ENCODE measurements at places on chromosomes 3 and 15.

- no peak for DNase-seq
Measured at GRCh38 chr3:41299036-41299435, 99.7 kb downstream of the CTNNB1 start.

DNA sequence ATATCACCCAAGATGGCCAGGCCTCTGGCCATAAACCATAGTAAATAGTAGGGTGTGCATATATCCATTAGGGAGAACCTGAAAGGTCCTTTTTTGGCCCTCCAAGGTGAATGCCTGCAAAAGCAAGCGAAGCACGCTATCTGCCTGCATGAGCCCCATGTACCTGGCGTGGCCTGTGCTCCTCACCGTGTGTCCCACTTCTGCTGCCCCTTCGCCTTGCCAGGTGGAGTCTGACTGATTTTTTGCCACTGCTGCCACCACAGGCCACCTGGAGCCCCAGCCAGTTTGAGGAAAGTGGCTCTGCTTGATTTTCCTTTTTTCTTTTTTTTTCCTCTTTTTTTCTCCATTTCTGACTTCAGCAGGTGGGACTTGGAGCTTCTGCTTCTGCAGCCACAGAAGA is 139.7 kb downstream of the SNRPN start:
- no peak for DNase-seq

DNA sequence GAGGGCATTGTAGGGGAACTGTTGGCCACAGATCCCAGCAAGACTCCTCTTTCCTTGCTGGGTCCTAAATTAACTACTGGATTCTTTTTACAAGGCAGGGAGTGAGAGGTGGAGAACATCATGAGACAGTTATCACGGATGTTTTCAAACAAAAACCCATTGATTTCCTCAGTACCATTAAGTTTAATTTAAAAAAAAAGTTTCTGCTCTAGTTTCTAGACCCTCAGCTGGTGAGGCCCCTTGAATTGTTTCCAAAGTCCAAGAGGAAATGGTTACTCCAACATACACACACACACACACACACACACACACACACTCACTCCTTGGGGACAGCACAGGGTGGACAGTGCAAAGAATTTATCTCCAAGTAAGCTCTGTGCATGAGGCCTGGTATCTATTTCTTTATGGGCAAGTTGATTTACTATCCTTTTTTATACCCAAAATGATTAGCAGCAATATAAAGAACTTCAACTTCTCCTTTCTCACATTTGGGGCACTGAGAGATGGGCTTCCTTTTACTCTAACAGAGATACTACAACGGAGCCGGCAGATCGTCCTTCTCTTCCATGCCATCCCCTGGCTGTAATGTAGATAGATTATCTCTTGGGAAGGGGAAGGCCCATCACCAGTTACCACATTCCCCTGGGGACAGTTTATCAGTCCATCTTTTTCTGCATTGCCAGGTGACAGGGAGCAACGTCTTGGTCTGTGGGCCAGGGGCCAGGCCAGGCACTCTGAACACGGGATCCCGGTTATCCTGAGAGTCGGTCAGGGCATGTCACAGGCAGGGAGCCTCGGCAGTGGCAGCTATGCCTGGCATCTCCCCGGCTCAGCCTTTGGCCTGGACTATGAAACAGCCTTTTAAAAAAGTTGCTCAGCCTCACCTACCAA is 54.7 kb downstream of the CORO2B start:
- DNase-seq, result no peak

DNA sequence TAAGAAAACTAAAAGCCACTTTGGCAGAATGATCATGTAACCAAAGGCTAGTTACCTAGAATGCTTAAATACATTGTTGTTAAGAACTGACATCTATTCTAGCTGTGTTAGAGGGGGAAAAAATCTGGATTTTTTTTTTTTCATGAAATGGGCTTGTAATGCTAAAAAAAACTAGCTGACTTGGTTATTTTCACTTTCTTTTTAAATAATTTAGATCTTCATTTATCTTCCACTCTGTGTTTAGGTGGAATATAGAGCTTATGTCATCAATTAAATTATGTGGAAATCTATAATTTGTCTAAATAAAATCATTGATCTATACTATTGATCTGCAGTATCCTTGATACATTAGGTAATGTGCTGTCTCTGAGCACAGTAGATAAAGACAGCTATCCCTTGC is 217.4 kb downstream of the TCF12 start:
- no peak for DNase-seq

DNA sequence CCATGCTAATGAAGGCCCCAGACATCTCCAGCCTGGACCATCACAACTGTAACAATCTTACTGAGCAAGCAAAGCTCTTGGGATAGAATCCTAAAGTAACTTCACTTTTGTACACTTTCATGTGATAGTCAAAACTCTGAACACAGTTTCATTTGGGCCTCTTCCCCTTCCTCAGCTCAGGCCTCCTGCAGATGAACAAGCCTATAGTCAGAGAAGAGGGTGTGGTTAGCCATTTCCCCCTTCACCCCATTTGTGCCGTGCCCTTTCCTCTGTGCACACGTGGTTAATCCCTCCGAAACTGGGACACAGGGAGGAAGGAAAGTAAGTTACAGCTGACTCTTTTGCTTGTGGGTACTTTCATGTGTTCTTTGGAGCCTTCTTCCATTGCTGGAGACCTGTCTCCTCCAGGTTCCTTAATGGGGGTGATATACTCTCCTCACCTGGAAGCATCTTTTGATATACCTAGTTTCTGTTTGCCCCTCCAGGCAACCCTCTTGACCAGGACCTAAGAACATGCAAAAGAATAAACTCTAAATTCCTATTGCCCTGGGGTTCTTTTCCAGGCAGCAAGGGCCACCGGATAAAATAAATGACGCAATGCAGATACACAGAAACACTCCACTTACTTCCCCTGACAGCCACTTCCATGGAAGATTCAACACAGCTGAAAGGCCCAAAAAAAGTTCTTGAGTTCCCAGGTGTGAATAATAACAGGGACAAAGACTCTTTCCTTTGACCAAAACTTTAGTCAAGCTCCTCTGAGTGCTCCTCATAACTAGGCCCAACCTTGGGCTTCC is 29.6 kb upstream of the CSTA start:
- no peak for DNase-seq

GRCh38 chr3:50390508-50391224 is 31.3 kb upstream of the TMEM115 start:
- DNase-seq, result peak; percentile 8

- no peak for DNase-seq
Measured at GRCh38 chr3:66450390-66451022, 50.3 kb downstream of the LRIG1 start.

- no peak for DNase-seq
Measured at GRCh38 chr3:106811376-106811775, 565.9 kb upstream of the CCDC54 start.

DNA sequence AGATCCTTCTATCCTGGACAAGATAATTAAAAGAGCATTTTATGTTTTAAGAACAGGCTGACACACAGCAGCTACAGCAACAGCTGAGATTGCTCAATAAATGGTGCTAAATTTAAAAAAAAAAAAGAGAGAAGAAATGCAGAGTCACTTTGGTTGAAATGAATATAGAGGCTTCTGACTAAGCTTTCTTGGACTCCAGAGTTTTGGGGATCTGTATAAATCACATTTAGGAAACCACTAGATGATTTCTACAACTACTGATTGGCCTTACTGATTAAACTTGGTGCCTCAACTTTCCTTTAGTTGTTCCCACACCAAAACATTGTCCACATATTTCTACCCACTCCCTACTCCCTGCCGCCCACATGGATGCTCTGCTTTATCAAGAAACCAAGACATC is 132.9 kb upstream of the ZBTB20 start:
- DNase-seq, result no peak

GRCh38 chr15:100426937-100427336 is 85.2 kb upstream of the ADAMTS17 start:
- DNase-seq, result no peak

DNA sequence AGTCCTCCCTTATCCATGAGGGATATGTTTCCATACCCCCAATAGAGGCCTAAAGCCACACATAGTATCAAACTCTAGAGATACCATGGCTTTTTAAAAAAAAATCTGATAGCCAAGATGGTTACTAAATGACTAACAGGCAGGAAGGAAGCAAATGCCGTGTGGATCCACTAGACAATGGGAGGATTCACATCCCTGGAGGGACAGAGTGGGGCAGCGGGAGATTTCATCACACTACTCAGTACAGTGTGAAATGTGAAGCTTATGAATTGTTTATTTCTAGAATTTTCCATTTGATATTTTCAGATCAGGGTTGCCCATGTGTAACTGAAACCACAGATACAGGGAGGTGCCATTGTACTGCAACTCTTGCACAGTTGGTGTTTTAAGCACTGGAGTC is 826.6 kb downstream of the SQOR start:
- DNase-seq, result no peak

DNA sequence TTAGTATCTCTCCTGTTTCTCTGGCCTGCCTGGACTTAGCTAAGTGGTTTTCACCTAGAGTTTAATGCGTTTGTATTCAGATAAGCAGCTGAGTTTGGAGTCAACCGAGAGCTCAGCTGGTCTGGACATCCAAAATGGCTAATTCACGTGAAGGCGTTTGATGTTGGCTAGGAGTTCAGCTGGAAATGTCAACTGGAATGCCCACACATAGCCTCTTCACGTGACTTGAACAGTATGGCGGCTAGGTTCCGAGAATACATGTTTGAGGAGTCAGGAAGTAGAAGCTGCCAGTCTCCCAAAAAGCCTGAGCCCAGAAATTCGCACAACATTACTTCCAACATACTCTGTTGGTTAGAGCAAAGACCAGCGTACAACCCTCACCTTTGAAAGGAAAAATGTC is 2.2 kb downstream of the USP8 start:
- no peak for DNase-seq

GRCh38 chr15:38652183-38652794 is 87.7 kb upstream of the RASGRP1 start:
- DNase-seq, result no peak

DNA sequence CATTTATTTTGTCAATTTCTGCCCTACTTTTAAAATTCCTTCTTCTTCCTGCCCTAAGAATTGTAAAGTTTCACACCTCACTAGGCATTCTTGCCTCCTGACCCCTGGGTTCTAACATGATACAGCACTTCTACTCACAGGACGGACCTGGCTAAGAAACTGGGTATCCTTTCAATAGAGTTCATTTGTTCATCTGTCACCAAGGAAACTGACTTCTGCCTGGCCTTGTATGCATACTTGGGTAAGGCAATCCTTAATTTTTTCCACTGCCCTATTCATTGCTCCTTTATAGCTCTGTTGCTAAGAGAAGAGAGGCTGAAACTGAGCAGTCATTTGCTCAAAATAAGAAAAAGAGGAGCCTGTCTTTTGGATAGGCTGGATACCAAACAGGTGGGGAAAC is 3.3 kb downstream of the RGMA start:
- no peak for DNase-seq

DNA sequence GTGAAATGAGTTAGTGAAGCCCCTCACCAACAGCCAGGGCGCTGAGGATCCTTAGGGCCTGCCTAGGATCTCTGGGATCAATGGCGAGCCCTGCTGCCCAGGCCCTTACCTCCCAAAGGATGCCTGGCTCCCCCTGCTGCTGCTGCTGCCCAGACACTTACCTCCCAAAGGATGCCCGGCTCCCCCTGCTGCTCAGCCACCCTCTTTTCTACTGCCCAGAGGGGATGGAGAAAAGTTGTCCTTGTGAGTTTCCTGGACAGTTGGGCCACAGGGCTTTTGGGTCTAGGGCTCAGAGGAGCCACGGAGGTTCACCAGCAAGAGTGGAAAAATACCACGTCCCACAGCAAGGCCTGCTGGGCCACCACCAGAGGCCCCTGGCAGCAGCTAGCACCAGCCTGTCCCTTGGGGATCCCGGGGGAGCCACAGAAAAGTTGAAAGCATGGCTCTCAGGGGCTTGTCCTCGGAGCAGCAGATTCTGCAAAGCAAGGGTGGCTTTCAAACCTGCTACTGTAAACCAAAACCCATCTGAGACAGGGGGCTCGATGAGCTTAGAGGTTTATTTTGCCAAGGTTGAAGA is 59.4 kb downstream of the SLC6A6 start:
- DNase-seq, result no peak

DNA sequence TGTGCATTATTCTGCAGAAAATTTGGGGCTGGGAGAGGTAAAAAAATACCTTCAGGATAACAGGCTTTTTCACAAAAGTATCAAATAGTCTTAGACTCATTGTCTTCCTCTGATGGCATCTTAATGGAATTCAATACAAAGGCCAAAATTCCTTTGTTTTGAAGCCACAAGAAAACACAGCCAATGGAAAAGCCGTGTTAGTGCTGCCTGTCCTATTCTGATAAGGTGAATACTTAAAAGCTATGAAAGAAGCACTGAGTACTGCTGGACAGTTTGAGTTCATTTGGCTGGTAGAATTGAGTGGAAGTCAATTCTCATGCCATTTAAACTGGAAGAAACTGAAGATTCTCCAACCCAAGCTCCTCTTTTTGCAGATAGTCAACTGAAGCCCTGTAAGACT is 395.3 kb upstream of the TPRG1 start:
- no peak for DNase-seq

GRCh38 chr3:54087581-54088410 is 34.6 kb upstream of the CACNA2D3 start:
- DNase-seq, result no peak

DNA sequence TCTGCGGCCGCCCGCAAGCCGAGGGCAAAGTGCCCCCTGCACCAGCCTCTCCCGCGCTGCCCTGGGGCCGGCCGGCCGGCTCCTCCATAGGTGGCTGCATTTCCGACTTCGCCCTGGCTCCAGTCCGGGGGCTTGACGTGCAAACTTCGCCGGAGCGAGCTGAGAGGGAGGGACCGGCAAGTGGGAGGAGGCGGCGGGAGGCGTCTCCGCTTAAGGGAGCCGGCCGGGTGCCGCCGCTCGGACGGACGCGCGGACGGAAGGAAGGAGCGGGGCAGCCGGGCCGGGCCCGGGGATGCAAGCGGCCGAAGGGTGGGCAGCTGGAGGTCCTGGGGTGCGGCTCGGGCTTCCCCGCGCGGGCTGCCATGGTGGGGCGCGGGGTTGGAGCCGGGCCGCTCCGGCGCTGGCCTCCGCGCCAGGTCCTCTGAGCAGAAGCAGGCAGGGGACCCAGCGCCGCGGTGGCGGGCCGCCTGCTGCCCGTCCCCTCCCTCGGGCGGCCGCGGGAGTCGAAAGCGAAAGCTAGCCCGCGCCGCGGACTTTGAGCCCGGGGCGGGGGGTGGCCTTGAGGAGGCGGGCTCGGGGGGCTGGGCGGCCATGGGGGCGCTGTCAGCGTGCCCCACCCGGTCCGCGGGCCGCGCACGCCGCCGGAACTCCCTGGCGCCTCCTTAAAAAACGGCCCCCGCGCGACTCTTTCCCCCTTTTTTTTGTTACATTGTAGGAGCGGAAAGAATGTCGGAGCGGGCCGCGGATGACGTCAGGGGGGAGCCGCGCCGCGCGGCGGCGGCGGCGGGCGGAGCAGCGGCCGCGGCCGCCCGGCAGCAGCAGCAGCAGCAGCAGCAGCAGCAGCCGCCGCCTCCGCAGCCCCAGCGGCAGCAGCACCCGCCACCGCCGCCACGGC is at the start of gene SCAANT1:
SCAANT1 (minus strand) TSS at position 511 of the 895 bp plus-strand sequence.
- DNase-seq, result peak; percentile 43

Data from caudate nucleus (tissue), 63 donors.